ENCODE measurements at places on chromosomes 2 and 18.

DNA sequence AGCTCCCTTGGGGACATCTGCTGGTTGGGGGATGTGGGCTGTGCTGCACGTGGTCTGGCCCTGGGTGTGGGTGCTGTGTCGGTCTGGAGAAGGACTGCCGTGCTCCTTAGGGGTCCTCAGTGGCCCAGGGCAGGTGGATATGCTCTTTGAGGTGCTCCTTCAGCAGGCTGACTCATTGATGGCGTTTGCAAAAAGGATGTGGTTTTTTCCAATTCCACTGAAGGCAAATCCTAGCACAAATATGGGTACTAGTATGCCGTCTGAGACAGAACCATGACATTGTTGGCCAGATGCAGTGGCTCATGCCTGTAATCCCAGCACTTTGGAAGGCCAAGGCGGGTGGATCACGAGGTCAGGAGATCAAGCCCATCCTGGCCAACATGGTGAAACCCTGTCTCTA lies 3.3 kb downstream of the PPP1R7 start:
- DNase-seq, result no peak

GRCh38 chr2:39657287-39657937 lies 8.3 kb upstream of the TMEM178A start:
- no peak for DNase-seq

DNA sequence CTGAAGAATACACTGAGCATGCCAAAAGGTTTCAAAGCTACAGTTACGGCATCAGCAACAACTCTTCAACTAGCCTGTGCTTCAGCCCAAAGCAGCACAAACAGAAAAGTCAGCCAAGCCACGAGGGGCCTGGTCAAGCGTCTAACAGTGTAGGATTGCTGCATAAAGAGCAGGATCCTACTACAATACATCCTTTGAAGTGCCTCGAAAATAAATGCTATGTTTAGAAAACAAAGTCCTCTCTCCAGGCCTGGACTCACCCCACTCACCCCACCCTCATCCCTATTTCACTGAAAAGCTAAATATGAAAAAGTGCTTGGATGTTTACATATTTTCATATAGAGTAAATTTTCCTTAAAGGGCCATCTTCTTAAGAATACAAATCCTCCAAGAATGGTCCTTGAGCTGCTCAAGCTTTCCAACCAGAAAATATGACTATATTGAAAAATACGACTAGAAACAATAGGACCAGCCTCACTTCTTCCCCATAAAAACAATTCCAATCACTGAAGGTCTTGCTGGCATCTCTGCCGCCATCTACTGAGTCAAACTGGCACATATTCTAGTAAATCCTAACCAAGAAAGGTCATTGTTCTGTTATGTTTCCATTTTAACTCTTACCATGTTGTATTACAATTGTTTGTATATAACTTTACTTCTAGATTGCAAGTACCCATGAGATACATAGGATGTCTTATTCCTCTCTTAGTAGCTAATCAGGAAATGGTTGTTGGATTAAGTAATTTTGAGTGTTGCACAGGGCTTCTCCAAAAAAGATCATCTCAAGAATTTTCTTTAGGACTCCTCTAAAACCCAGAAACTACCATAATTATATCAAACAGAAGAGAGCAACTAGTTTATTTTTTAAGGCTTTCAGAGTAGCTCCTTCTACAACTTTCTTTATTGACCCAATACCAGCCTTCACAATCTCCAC lies 63.6 kb downstream of the CLHC1 start:
- DNase-seq, result peak; percentile 80

DNA sequence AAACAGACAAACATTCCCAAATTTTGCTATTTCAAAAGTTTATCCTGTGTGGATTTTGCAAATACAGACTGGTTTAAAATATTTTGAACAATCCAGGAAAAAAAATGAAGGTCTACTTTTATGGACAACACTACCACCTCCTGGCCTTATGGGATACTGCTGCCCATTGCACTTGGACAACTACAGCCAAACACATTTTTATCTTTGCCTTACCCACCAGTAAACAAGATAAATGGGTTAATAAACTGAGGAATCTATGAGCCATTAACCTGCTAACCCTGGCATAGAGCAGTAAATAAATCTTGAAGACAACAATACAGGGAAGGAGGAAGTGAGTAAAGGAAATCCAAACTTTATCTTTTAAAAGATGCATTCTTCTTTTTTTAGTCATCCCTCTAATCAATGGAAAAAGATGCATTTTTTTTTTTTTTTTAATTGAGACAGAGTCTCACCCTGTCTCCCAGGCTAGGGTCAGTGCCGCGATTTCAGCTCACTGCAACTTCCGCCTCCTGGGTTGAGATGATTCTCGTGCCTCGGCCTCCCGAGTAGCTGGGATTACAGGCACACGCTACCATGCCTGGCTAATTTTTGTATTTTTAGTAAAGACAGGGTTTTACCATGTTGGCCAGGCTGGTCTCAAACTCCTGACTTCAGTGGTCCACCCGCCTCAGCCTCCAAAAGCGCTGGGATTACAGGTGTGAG lies 2.1 kb upstream of the SPIRE1 start:
- DNase-seq, result peak; percentile 68

GRCh38 chr2:78431241-78431640 lies 594.3 kb upstream of the REG3G start:
- no peak for DNase-seq

Data from fibroblast of skin of scalp (primary cell).